IMR-90 (cell line): ENCODE measurements at places on chromosomes 13 and 19. TPM values are rescaled to one million over a fixed set of nuclear protein-coding genes. Genes with fewer than 3 reads are reported as not detected.

Gene PDX1
- not detected in 2 replicates for total RNA-seq

DNA sequence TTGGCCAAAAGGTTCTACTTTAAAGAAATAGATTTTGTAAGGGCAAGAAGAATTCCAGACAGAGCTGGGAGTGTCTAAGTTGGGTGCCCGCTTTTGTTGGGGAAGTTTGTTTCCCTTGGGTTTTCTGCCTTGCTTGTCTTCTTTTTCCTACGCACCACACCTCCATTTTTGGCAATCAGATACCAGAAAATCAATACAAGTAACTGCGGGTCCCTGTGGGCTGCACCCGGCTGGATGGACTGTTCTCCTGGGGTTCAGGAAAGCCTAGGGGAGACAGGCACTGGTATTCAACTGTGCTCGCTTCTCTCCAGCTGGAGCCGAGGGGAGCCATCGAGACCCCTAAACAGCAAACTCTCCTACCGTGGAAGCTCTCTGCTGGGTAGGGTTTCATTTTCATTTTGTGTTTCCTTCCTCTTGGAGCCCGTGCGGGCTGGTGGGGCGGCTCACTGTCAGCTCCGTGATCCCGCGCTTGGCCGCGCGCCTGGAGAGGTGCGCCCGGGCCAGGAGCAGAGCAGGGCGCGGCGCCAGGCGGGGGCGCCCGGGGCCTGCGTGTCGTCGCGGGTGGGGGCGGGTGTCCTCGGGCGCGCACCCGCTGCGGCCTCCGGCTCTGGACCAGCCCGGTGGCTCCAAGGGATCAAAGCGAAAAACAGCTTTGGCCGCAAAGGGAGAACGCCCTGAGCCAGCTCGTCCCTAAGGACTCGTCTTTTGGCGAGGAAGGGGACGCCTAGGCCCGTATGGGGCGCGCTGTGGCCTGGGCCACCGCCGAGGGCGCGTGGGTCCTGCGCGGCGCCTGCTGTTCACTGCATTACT lies 347.2 kb downstream of the ZNF536 start:
- DNase-seq: no peak

Gene ICAM4
- total RNA-seq: 2.3 and 2.5 TPM in 2 replicates

Gene ELANE
- not detected in 2 replicates for total RNA-seq

Gene CYP2S1
- total RNA-seq: 0.54 and 0.83 TPM in 2 replicates

- no peak for DNase-seq
Observed at GRCh38 chr13:29109987-29110386, 289.8 kb downstream of the MTUS2 start.

GRCh38 chr19:19628501-19629134 lies 598 bp upstream of the LPAR2 start:
- peak; percentile 48 for DNase-seq

GRCh38 chr13:99589575-99589974 lies 88.3 kb downstream of the TM9SF2 start:
- no peak for DNase-seq

DNA sequence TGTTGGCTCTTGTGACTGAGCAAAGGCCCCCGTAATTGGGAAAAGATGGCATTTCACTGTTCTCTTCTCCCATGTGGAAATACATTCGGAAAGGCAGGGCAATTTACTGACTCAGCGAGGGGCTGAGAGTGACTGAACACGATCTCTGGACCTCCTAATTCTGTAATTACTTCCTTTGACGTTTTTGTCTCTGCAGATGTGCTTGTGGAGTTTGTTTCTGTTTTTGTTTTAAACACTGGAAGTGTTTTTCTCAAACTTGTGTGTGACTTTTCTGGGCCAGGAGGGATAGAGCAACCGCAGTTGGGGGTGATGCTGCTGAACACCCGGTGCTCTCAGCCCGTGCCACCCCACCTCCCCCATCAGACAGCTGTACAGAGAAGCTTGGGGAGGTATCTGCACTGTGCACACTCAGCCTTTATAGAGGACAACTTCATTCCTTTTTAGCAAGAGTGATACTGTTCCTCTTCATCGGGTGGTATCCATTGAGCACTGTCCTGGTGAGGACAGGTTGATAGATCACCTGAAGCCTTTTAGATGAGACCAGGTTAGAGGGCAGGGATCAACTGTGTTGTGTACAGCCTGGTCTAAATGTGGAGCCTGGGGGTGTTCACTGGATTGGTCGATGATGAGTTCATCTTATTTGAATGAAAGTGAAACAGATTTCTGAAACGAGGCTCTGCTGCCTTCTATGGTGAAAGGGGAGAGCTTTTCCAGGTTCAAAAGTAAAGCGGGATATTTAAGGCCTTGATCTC lies 117.4 kb downstream of the ESD start:
- DNase-seq: peak; percentile 70

Gene PLK5
- not detected in 2 replicates for total RNA-seq

Gene NUFIP1
- 1.4 and 2.5 TPM in 2 replicates for total RNA-seq

DNA sequence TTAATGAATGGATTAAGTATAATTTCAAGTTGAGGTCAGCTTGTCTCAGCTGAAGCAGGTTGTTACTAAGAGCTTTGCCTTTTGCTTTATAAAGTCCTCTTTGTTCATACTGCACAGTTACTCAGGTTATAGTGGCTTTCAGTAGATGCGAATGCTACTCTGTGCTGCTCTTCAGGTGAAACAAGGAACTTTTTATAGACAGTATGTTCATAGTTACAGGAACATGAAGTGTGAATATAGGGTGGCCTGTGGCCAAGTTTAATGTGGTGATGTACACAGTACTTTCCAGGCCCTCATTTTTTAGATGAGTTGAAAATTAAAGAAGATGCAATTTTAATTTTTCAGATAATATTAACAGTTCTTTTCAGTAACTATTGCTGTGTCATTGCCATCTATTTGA lies 20.8 kb downstream of the SUGT1 start:
- DNase-seq: no peak

Gene VAV1
- total RNA-seq: not detected in 2 replicates

DNA sequence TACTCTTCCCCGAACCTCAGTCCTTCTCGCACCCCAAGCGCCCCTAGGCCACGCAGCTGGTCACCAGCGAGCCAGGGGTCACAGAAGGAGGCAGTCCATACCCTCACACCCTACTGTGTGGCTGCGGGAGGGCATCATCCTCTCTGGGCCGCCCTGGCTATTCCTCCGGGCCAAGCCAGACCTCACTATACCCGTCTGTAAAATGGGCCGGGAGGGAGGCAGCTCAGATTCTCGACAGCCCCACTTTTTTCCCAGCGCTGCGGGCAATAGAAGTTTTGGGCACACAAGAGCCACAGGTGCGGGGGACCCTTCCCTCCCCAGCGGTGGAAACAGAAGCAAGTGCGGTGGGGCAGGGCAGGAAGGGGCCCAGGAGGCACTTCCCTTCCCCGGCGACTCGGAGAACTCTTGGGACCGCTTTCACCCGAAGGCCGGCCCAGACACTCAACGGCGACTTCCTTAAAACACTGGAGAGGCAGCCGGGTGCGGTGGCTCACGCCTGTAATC lies 5.6 kb upstream of the ARRDC2 start:
- DNase-seq: no peak

- no peak for DNase-seq
Observed at GRCh38 chr19:1170938-1171754, 2.9 kb downstream of the SBNO2 start.

- DNase-seq: no peak
Observed at GRCh38 chr13:46468570-46469463, 81.8 kb upstream of the RUBCNL start.

Gene BEST2
- not detected in 2 replicates for total RNA-seq

DNA sequence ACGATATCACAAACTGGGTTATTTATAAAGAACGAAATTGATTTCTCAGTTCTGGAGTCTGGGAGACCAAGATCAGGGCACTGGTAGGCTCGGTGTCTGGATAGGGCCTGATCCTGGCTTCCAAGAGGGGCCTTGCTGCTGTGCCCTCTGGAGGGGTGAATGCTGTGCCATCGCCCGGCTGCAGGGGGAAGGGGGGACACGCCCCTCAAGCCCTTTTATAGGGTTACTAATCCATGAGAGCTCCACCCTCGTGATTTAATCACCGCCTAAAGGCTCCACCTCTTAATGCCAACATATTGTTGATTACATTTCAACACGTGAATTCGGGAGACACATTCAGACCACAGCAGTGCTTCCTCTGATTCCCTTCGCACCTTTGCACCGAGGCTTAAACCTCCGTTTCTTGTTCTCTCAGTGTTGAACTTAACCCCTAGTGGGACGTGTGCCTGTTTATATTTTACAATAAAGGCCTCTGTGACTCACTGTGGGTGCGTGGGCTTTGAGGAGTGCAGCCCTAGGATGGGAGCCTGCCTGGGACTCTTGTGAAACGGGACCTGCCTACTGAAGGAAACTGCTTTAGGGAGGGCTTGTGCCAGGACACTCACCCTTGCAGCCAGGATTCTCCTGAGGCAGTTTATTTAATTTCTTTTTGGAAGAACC lies 52.4 kb upstream of the SPATA13 start:
- DNase-seq: peak; percentile 74

Gene DGKH
- 9.7 and 13.4 TPM in 2 replicates for total RNA-seq

Gene HS6ST3
- total RNA-seq: not detected in 2 replicates

DNA sequence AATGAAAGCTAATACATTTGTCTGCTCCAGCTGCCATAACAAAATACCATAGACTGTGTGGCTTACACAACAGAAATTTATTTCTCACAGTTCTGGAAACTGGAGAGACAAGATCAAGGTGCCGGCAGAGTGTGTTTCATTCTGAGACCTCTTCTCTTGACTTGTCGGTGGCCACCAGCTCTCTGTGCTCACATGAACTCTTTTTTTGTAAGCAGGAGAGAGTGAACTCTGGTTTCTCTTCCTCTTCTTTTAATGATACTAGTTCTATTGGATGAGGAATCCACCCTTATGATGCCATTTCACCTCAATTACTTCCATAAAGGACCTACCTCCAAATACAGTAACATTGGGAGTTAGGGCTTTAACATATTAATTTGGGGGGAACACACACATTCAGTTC lies 11.7 kb downstream of the KCTD12 start:
- no peak for DNase-seq

Gene MEIOSIN
- total RNA-seq: not detected in 2 replicates

DNA sequence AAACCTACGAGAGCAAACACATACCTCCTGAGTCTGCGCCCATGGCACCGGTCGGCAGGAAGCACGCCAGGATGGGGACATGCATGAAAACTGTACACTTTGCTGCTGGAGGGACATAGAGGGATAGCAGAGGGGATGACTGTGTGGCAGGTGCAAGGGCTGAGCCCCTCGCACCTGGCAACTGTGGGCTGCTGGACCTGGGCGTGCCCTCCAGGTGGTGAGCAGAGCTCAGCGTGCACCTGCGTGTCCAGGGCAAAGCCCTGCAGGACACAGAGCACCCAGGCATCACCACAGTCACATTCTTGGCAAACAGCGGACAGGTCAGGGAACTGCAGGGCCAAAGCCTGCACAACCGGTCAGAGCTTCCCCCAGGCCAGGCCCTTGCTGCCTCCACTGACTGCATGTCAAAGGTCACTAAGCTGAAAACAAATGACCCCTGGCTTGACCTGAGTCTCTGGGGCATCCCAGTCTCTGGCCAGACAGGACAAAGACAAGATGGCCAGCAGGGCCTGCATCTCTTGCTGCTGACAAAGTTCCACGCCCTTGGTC lies 9.0 kb upstream of the ISYNA1 start:
- DNase-seq: no peak

Gene POLRMT
- total RNA-seq: 9.9 and 10.3 TPM in 2 replicates

GRCh38 chr13:67632590-67632989 lies 402.5 kb upstream of the PCDH9 start:
- peak; percentile 16 for DNase-seq

DNA sequence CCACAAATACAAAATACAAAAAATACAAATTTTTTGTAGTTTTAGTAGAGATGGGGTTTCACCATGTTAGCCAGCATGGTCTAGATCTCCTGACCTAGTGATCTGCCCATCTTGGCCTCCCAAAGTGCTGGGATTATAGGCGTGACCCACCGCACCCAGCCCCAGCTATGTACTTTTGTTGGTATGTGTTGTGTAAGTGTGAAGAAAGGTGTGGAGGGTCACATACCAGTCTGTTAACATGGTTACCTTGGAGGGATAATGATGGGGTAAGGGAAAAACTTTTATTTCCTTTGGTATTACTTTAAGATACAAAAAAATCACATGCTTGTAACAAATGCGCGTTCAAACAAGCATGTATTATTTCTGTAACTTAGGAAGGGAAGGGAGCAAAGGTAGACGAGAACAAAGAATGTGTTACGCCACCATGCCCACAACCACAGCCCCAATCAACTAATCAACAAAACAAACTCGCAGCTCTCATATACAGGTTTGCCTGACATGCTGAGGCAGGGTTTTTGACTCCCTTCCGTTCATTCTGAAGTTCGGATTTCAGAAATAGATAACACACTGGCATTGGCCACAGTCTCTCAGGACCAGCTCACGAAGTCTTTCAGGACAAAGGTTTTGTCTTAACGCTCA lies 13.5 kb upstream of the VWA8 start:
- DNase-seq: no peak

Gene FXYD3
- not detected in 2 replicates for total RNA-seq

Gene SELENOV
- total RNA-seq: not detected in 2 replicates

DNA sequence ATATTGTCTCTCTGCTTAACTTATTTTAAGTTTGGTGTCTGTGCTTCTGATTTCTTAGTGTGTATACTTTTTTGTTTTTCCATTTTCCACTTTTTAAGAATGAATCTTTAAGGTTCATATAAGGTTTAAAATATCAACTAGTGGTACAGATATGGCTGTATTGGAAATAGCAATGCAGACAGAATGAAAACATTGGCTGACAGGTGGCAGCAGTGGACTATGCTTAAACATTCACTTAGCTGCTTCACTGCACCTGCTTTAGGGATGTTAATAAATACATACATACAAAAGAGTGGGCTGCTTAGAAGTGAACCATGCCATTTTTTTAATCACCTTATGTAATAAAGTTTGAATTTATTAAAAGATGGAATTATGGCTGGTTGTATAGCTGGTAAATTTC lies 27.3 kb downstream of the TM9SF2 start:
- DNase-seq: no peak

GRCh38 chr19:49635530-49636232 lies 4.3 kb downstream of the RRAS start:
- peak; percentile 50 for DNase-seq

DNA sequence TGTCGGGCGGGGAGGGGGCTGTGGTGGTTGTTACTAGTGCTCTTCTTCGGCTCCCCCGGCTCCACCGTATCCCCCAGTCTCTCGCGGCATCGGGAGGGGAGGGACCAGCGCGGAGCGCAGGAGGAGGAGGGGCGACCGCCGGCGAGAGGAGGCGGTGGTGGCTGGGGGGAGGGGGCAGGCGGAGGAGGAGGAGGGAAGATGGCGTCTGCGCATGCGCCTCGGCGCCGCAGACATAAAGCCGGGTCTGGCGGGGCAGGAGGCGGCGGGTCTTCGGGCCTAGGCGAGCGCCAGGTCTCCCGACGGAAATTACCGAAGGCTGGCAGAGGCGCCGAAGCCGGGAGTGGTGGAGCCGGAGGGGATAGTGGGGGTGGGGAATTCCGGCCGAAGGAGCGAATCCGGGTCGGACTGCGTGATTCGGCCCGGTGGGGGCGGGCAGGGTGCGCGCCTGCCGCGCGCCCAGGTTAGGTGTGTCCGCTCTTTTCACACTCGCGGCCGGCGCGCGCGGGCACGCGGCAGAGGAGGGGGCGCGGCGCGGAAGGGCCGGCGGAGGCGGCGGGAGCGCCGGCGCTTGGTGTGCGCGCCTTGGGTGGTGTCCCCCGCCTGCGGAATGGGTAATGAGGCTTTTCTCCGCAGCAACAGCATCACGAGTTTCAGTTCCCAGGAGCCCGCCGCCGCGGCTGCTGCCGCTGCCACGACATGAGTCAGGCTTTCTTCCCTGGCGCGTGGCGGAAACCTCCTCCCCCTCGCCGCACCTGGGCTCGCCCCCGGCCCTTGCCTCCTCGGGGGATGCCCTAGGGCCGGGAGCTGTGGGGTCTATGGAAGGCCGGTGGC lies 1.3 kb upstream of the TSC22D1 start:
- peak; percentile 95 for DNase-seq

Gene CATSPERD
- not detected in 2 replicates for total RNA-seq

Gene NLRP5
- total RNA-seq: not detected in 2 replicates

GRCh38 chr13:27774169-27774568 lies 18.1 kb upstream of the GSX1 start:
- no peak for DNase-seq
